Stimulated activated CD4-positive, alpha-beta T cell treated with anti-CD3 and anti-CD28 coated beads, Interleukin-2, amount 100 ng/mL, for 48 hours (primary cell): ENCODE measurements at places on chromosomes 7 and 10.

- DNase-seq, result no peak
Measured at GRCh38 chr10:103894441-103894864, 23.5 kb downstream of the STN1 start.

DNA sequence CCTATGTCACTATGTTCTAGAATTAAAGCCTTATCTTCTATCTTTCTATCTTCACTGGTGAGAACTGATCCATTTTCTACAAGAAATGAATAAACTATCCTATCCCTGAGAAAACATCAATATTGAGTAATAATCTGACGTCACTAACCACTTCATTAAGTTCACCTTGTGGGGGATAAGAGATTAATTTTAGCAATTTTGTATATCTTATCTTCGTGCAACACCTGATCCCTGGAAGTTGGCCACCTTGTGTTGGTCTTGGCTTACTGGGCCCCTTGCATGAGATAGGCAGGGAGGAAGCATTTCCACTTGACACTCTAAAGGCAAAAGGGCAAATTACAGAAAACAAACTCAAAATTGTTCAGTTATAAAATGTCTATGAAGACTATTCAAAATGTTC lies 20.1 kb upstream of the OR6B1 start:
- DNase-seq, result no peak

- peak; percentile 17 for DNase-seq
Measured at GRCh38 chr7:77989981-77990566, 191.5 kb downstream of the PHTF2 start.

- DNase-seq, result no peak
Measured at GRCh38 chr7:28408105-28408959, 4.0 kb upstream of the CREB5 start.

DNA sequence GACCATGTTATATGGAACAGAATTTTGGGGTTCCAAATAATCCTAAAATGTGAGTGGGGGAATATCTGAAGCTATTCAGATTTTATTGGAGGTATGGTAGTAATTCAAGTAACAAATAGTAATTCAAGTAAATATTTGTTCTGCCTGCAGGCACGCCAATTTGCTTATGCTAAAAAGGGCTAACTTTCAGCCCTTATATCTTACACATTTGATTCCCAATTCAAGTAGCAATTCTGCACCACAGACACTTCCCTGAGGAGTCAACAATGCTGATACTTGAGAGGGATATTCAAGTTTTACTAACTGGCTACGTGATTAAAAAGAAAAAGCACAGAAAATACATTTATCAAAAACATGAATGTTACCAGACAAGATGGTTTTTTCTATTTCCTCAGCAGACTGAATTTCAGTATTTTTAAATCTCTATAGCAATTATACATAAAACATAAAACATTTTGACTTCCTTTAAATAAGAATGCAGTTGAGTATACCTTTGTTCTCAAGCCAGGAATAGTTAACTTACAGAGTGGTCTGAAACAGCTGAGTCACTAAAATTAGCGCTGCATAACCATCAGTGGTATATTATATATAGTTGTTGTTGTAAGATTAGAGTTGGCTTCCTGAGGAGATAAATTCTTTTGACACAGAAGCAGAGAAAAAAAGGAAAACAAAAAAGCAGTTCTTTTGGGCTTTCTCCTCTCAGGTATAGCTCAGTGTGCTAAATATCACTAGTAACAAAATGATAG lies 33.9 kb downstream of the MTPN start:
- DNase-seq, result no peak

DNA sequence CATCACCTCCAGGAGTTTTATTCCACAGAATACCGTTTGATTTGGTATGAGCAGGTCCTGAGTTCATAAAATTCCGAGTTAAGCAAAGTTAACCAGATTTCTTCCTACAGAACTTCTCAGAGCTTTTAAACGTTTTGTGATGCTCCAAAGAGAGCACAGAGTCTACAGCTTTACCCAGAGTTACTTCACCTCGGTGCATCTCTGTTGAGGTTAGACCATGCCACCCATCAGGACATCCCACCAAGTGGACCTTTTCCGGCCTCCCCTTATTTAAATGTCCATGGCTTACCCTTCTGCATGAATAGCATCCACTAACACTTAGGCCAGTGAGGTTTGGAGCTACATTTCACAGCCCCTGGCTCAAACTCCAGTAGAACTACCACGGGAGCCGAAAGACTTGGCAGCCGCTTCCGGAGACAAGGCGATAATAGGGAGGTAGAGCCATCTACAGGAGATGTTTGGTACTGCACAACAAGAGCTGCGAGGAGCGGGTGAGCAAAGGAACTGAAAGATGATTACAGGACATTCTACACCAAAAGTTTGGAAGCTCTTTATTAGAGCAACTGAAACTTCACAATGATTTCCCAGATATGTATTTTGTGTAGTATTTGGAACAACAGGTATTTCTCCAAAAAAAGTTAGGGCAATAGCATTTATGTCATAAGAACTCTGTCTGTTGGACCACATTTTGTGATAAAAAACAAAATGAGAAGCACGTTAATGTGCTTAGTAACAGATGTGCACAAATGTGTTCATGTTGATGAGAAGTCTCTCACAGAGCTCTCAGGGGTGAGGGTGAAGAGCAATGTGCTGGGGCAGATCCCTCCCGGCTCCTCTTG lies 174.7 kb downstream of the HERPUD2 start:
- DNase-seq, result peak; percentile 60

GRCh38 chr7:107180378-107180777 lies 11.6 kb downstream of the HBP1 start:
- DNase-seq, result peak; percentile 51

GRCh38 chr7:157313645-157314044 lies 23.2 kb upstream of the DNAJB6 start:
- no peak for DNase-seq

- DNase-seq, result no peak
Measured at GRCh38 chr7:38160003-38160571, 18.0 kb upstream of the STARD3NL start.

- DNase-seq, result no peak
Measured at GRCh38 chr10:2619472-2619871, 447.9 kb upstream of the PFKP start.
